ENCODE measurements at places on chromosomes 16 and 17.
A peak's percentile ranks its signal among the peaks of the same experiment; 100 is the strongest.

DNA sequence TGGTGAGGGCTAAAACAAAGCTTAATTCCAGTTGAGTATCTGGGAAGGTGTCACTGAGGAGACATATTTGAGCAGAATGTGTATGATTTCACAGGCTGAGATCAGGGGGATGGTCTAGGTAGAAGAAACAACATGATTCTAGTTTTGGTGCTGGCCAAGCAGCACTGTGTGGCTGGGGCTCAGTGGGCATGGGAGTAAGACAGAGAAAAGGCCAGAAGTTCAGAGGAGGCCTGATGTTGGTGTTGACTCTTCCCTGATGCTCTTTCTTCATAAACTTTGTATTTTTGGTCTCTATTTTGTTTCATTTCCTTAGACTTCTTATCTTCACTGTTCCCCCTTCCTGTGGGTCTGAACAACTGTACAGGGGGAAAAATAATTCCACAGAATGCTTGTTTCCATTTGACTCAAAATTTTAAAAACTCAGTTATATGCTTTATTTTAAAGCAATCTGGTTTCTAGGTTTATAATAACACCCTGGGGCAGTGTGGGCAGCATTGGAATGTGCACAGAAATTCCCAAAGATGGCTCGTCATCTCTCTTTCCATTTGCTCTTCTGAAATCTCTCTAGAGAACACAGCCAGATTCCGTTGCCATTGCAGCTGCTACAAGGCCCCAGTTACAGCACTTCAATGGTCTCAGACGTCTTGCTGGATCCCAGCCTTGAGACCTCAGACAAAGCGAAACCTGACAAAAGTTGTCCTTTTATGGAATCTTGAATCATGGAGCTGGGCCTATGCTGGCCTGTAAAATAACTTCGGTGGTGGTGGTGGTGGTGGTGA is 68.3 kb downstream of the SNX11 start:
- H3K4me1 ChIP-seq, result peaks cover 30% of the 10 kb centered on the region
- H3K27me3 ChIP-seq, result no peaks in the 10 kb centered on the region
- no peak for DNase-seq
- no peak overlapping the region for H3K4me3 ChIP-seq

- no peaks in the 10 kb centered on the region for H3K36me3 ChIP-seq
- no peak overlapping the region for H3K27ac ChIP-seq
- H3K27me3 ChIP-seq, result peaks cover 55% of the 10 kb centered on the region
- no peak overlapping the region for H3K4me3 ChIP-seq
Observed at GRCh38 chr17:31390748-31391495, 553 bp upstream of the RAB11FIP4 start.

DNA sequence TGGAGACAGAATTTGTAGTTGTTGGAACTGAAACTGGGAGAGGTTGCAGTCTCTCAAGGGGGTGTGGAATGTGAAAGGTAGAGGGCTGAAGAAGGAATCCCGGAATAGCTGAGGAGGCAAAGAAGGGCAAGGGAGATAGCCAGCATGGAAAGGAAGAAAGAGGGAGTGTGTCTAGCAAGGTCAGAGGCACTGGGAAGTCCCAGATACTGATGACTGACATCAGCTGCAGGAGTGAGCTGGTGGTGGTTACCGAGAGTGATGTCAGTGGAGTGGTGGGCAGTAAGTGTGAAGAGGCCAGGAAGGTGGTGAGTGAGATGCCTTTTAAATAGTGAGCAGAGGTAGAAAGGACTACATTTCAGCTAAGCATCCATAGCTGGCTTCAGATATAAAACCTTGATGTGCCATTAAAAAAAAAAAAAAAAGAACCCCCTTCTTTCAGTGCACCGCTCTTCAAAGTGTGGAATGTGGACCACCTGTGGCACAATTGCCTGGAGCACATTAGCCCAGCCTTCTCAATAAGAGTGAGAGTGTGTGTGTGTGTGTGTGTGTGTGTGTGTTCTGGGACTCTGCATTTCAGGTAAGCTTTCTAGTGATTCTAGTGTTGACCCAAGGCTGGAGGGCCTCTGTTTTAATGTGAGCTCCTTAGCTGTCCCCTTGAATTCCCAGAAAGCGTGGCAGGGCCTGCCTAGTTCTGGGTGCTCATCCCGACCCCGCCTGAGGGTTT is 8.5 kb downstream of the PRMT7 start:
- no peaks in the 10 kb centered on the region for H3K27me3 ChIP-seq
- H3K27ac ChIP-seq, result peak overlapping the region; percentile 78
- peaks cover 40% of the 10 kb centered on the region for H3K36me3 ChIP-seq
- peak; percentile 68 for DNase-seq
- no peak overlapping the region for H3K4me3 ChIP-seq
- peaks cover 30% of the 10 kb centered on the region for H3K4me1 ChIP-seq

DNA sequence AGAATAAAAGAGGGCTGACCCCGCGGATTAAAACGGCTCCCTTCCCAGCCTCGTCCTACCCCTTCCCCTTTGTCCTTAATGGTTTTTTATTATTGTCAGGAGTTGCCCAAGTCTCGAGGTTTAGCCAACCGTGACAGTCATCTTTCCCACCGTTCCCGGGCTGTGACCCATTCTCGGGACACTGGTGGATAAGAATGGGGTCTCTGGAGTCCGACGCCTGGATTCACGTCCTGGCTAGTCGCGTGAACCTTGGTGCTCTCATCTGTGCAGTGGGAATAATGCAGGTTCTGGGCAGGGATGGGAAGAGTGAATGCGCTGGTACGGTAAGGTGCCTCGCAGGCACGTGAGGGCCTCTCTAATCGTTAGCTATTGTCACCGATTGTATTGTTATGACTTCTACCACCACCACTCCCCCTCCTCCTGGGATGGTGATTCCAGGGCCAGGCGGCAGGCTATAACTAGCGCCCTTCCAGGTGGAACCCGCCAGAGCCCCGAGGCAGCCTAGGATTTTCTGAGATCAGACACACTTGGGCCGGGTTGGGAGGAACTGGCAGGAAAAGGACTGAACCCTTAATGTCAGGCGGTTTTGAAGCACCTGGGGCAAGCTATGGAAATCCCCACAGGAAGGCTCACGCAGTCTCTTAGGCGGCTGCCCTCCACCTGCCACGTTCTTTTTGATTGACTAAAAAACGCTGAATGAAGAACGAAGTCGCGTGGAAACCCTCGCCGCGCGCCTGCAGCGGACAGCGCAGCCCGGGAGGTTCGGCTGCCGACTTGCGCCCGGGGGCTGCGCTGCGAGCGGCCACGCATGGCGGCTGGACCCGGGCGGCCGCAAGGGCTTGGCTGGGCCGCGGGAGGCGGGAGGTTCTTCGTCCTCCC is 2.7 kb downstream of the HS3ST3B1 start:
- peaks cover 26% of the 10 kb centered on the region for H3K27me3 ChIP-seq
- no peak for DNase-seq
- H3K4me1 ChIP-seq, result peaks cover 57% of the 10 kb centered on the region
- peak overlapping the region; percentile 2 for H3K27ac ChIP-seq
- peaks cover 4% of the 10 kb centered on the region for H3K36me3 ChIP-seq

GRCh38 chr17:66949501-66949900 is 15.0 kb upstream of the CACNG4 start:
- H3K36me3 ChIP-seq, result no peaks in the 10 kb centered on the region
- no peak overlapping the region for H3K27ac ChIP-seq
- peaks cover 42% of the 10 kb centered on the region for H3K27me3 ChIP-seq
- no peak overlapping the region for H3K4me3 ChIP-seq

- no peak overlapping the region for H3K27ac ChIP-seq
- H3K4me1 ChIP-seq, result no peaks in the 10 kb centered on the region
- H3K36me3 ChIP-seq, result peaks cover 9% of the 10 kb centered on the region
- no peak for DNase-seq
Observed at GRCh38 chr16:53224951-53225533, 170.3 kb downstream of the CHD9 start.

GRCh38 chr17:44065668-44066203 is 735 bp downstream of the LSM12 start:
- peak; percentile 48 for DNase-seq
- H3K27ac ChIP-seq, result peak overlapping the region; percentile 89
- H3K36me3 ChIP-seq, result peaks cover 27% of the 10 kb centered on the region
- peak overlapping the region; percentile 98 for H3K4me3 ChIP-seq
- H3K4me1 ChIP-seq, result peaks cover 45% of the 10 kb centered on the region
- no peaks in the 10 kb centered on the region for H3K27me3 ChIP-seq

DNA sequence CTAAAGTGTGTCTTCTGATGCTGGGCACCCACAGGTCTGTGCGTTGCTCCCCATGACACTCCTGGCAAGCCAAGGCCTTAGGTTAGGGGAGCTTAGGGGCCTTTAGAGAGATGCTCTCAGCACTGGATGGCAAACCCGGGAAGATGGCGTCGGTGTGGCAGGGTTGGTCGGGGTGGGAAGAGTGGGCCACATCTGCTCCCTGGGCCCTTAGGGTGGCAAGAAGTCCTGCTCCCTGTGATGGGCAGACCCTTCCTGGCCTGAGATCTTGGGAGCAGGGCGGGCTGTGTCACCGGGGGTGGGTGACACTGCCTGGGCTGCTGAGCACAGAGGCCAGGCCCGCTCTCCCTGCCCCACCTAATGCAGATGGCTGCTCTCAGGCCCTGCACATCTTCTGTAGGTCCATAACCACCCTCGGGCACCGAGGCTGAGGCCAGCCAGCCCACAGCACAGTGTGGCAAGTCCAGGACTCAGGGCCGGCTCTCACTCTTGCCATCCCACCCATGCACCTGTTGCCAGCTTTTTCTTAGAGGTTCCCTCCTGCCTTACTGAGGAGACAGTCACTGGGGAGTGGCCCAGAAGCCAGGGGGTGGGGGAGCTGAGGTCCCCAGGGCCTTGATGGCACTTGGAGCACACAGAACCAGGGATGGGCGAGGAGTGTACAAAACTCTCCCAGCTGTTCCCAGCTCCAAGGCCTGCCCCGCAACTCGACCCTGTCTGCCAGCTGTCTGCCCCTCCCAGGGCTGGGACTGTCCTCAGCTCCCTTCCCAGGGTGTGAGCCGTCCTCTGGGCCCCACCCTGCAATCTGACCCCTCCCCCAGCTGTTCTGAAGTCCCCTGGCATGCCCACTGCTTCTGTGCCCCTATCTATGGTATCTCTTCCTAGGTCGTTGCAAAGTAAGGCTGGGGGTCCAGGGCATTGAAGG is 4.4 kb upstream of the MTSS2 start:
- H3K4me1 ChIP-seq, result peaks cover 2% of the 10 kb centered on the region
- H3K4me3 ChIP-seq, result no peak overlapping the region
- no peak overlapping the region for H3K27ac ChIP-seq
- no peaks in the 10 kb centered on the region for H3K36me3 ChIP-seq
- DNase-seq, result no peak

DNA sequence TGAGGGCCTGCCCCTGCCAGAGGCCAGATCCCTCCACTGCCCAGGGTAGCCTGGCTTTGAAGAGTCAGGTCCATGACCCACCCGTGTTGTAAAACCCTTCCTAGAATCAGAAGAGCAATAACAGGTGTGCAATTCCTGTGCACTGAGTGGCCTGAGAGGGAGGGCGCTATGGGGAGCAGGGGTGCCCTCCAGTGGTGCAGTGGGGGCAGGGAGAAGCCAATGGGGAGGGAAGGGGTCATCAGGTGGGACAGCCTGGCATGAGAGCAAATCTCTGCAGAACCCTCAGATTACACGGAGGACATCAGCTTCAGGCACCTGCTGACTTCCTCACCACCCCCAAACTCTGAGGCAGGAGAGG is 72.9 kb upstream of the ZNF469 start:
- no peaks in the 10 kb centered on the region for H3K36me3 ChIP-seq
- no peaks in the 10 kb centered on the region for H3K4me1 ChIP-seq
- no peak overlapping the region for H3K4me3 ChIP-seq
- peaks cover 20% of the 10 kb centered on the region for H3K27me3 ChIP-seq
- no peak overlapping the region for H3K27ac ChIP-seq

DNA sequence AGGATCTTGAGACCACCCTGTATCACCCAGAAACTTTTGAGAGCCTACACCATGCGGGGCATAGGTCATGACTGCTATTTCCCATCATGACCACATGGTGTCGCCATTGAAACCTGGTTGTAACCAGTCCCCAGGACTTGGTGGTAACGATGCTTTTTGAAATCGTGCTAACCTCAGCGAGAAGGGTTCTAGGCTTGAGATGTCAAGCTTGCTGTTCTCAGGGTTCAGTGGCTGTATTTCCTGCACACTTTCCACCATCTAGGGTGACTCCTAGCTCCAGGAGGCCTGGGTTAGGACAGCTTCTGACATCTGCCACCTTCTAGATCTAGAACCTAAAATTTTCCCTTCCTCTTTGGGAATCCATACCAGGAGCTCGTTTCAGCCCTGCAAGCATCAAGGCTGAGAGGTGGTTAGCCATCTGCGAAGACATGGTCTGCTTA is 13.0 kb upstream of the SPNS3 start:
- peaks cover 9% of the 10 kb centered on the region for H3K4me1 ChIP-seq
- H3K27me3 ChIP-seq, result no peaks in the 10 kb centered on the region
- no peaks in the 10 kb centered on the region for H3K36me3 ChIP-seq
- peak; percentile 82 for DNase-seq

- no peaks in the 10 kb centered on the region for H3K27me3 ChIP-seq
- H3K36me3 ChIP-seq, result peaks cover 21% of the 10 kb centered on the region
- H3K27ac ChIP-seq, result no peak overlapping the region
- DNase-seq, result no peak
- H3K4me3 ChIP-seq, result no peak overlapping the region
Observed at GRCh38 chr16:17171250-17172143, 299.3 kb downstream of the XYLT1 start.

GRCh38 chr17:4605826-4606225 is 21.5 kb downstream of the SMTNL2 start:
- DNase-seq, result no peak
- H3K27me3 ChIP-seq, result peaks cover 43% of the 10 kb centered on the region
- no peaks in the 10 kb centered on the region for H3K36me3 ChIP-seq
- peaks cover 3% of the 10 kb centered on the region for H3K4me1 ChIP-seq
- no peak overlapping the region for H3K27ac ChIP-seq
- no peak overlapping the region for H3K4me3 ChIP-seq

- H3K4me3 ChIP-seq, result peak overlapping the region; percentile 4
- peak; percentile 81 for DNase-seq
- no peaks in the 10 kb centered on the region for H3K27me3 ChIP-seq
- H3K27ac ChIP-seq, result peak overlapping the region; percentile 81
- peaks cover 63% of the 10 kb centered on the region for H3K36me3 ChIP-seq
Observed at GRCh38 chr17:39769974-39770587, 32.3 kb downstream of the GRB7 start.

DNA sequence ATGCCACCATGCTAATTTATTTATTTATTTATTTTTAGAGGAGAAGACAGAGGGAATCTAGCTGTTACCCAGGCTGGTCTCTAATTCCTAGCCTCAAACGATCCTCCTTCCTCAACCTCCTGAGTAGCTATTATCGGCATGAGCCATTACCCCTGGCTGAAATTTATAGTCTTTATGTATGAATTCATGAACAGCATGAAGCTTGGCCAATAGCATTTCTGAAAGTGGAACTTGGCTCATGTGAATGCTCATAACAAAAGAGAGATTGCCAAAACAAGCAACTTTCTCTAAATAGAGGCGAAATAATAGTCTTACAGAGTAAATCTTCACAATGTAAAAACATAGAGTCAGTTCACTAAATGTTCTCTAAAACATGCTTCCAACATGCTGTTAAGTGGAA is 30.1 kb upstream of the SMURF2 start:
- no peak for DNase-seq
- no peak overlapping the region for H3K27ac ChIP-seq
- H3K4me1 ChIP-seq, result no peaks in the 10 kb centered on the region

DNA sequence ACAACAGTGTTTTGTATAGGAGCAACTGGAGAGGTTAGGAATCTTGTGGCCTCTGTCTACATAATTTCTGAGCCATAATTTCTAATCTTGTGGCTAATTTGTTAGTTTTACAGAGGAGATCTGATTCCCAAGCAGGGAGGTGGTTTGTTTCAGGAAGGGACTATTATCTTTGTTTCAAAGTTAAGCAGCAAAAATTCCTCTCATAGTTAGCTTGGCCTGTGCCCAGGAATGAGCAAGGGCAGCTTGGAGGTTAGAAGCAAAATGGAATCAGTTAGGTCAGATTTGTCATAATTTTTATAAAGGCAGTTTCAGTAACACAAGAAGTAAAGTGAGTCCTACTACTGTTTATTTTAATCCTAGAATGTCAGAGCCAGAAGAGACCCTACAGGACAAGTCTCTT is 2.0 kb upstream of the RDM1 start:
- no peak overlapping the region for H3K27ac ChIP-seq
- H3K4me3 ChIP-seq, result no peak overlapping the region
- peaks cover 14% of the 10 kb centered on the region for H3K36me3 ChIP-seq
- DNase-seq, result no peak
